ENCODE measurements at places on chromosomes 3 and 15.

DNA sequence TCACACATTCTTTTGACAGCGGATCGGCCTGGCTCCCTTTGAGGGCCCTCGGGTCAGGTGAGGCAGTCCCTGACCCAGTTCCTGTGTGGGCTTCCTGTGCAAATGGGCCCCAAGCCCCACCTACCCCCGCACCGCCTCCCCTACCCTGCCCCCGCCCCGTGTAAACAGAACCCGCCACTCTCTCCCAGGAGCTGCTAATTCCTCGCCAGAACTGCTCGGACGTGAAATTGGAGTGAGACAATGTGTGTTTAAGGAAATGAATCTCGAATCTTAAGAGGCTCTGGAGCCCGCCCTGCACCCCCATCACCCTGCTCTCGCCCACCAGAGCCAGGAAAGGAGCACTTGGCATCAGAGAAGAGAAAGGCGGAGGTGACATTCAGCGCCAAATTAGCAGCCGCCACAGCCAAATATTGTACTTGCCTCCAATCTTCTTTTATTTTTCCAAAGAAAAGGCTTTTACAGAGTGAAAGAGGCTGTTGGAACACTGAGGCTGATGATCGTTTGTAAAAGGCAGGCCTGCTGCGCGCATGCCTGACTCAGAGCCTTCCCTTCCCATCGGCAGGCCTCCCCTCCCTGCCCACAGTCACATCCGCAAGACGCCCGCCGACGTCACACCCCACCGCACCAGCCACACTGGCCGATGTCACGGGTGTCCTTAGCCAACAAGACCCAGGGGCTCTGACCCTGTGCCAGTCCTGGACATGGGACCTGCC is 53.1 kb downstream of the CACNA2D2 start:
- peak; percentile 95 for DNase-seq

DNA sequence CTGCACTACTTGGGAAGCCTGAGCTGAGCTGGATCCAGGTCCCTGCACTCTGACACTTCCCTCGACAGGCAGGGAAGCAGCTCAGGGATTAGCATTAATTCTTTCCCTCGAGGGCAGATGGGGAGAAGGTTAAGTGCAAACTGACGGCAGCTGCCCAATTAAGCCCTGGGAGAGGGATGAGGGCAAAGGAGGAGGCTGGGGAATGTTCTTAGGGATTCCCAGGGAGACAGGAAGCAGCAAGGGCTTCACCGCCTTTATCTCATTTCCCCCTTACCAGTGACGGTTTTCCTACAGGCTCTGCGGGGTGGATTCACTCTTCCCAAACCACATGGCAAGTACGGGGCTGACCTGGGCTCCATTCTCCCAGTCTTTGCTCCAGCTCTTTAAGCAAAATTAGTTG is 519.0 kb upstream of the PROK2 start:
- DNase-seq = no peak

GRCh38 chr3:191020730-191021396 is 158.4 kb upstream of the GMNC start:
- no peak for DNase-seq

- no peak for DNase-seq
These were observed 252.3 kb upstream of the LRTM1 start for GRCh38 chr3:55180161-55180560.

DNA sequence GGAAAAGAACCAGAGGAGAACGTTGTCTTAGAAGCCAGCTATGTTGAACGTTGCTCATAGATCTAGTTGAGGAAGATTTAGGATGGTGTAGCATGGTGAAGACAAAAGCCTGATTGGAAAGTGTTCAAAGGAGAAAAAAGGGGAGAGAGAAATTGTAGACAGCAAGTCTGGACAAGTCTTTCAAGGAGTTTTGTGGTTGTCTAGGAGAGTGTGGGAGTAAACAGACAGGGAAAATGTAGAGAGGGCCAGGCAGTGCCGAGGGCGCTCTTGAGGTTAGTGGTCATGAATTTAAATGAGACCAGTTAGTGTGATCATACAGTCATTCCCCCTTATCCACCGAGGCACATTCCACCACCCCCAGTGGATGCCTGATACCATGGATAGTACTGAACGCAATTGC is 167.5 kb upstream of the IL12A start:
- DNase-seq = no peak

DNA sequence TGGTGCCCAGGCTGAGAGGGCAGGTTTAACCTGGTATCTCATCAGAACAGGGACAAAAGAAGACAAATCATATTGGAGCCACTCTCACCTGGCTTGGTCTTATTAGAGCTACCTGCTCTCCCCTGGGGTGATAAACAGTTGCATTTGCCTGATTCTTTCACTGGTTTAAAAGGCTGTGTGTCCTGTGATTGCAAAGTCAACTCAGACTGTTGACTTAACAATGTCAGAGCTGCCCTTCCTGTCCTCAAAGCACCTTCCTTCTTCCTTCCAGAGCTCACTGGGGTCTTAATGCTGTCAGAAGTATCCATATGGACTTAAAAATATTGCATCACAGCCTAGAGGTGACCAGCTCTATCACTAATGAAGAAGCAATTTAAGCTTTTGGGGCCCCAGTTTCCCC is 50.5 kb upstream of the MINAR1 start:
- DNase-seq = no peak

GRCh38 chr15:29544513-29545128 is 275.0 kb upstream of the NSMCE3 start:
- DNase-seq = no peak

GRCh38 chr3:165056510-165056909 is 21.8 kb downstream of the SI start:
- DNase-seq = no peak

GRCh38 chr3:27943106-27943505 is 221.0 kb upstream of the EOMES start:
- no peak for DNase-seq

DNA sequence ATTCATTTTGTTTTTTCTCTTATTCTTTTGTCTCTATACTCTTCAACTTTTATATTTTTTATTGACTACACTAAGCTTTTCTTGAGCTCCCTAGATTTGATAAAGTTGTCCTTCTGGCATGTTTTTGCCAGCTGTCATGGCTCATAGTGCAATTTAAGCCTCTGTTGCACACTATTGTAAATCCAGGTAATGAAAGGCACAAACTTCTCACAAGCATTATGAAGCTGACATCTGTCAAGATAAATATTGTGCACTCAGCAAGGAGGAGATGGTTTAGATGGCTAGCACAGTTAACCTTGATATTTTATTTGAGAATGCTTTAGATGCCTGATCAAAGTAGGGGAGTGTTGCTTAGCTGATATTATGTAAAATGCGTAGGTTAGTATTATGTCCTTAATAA is 1280.9 kb downstream of the NSUN3 start:
- no peak for DNase-seq

GRCh38 chr15:64938192-64938591 is 26.5 kb downstream of the ANKDD1A start:
- no peak for DNase-seq

DNA sequence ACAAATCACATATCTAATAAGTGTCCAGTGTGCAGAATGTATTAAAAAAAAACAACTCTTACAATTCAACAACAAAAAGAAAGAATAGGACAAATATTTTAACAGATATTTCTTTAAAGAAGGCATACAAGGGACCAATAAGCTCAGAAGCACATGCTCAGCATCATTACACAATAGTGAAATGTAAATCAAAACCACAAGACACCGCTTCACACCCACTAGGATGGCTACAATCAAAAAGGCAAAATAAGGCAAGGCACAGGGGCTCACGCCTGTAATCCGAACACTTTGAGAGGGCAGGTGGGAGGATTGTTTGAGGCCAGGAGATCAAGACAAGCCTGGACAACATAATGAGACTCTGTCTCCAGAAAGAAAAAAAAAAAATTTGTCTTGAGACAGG is 255.6 kb downstream of the MAGI1 start:
- peak; percentile 11 for DNase-seq

DNA sequence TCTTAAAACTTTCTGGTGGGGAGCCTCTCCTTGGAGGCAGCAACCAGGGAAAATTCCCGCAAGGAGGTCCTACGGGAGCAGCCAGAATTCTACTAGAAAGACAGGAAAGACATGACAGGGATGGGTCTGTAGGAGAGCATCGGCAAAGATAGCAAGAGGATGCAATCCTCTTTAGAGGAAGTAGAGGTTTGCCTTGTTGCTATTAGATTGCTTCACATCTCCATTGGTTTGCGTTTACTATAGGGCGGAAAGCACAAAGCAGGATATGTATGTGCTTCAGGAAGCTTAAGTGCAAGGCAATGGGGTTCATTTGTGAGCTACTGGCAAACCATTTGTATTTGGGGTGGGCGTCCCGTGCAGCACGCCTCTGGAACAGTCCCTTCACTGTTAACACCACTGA is 193.0 kb downstream of the RORA start:
- peak; percentile 58 for DNase-seq
